ENCODE measurements at places on chromosomes 13 and 19.

GRCh38 chr13:72760189-72760588 lies 21.5 kb downstream of the DIS3 start:
- no peak for DNase-seq

DNA sequence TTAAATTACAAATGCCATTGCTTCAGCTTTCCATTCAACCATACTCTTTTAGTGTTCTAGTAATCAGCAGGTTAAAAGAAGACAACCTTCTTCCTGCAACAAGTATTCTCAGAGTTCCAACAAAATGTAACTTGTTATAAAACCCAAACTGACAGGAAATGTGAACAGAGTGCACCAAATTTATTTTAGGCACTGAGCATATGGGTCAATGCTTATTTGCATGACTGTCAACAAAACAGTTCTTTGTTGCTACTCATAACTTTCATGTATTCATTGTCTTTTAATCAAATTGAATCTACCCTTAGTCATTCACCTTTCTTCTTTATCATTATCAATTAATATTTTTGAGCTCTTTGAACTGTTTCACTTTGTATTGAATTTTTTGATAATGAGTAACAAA lies 554.1 kb downstream of the DACH1 start:
- no peak for DNase-seq

DNA sequence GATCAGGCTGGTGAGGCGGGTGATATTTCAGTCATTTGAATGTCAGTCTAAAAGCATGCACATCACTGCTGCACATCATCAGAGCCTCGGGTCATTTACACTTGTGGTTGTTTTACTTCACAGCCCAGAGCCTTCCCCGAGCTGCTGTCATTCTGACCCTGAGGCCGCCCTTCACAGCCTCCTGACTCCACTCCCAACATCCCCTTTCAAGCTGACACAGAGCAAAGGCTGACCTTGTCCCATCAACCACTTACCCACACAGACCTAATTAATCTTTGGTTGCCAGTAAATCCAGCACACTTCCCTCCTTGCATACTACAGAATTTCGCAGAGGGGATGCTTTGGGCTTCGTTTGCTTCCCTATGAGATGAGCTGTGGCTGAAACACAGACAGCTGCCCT lies 528.1 kb downstream of the DIAPH3 start:
- no peak for DNase-seq

DNA sequence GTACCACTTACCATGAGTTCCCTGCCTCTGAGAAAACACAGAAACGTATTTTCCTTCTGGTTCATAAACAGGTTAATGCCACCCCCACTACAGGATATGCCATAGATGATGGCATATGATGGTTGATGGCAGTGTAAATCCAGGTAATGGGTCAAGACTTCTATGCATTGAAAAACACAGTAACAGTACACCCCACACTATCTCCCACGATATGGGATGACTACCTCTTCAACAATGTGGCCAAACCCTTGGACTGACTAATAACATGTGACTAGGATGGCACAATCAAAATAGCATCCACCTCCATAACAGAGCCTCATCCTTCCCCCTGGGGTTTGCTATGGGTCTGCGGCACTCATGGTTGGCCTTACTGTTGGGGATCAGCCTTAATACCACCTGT lies 22.0 kb downstream of the ZNF235 start:
- no peak for DNase-seq

- DNase-seq = no peak
These were observed 20.5 kb downstream of the PPP5C start for GRCh38 chr19:46367426-46367825.

DNA sequence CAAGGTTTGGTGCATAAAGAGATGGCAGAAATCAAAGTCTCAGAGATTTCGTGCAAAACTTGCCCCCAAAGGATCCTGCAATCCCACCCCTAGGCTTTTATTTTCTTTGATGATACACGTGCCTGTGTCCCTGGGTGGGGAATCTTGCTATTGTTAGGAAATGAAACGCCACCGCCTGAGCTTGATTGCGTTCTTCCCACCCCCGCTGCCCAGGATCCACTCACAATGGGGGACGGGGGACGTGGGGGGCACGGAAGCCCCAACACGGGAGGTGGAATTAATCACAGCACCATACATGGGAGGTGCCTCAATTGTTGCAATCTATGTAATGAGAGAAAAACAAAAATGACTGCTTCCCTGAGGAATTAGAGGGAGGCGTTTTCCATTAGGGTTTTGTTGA lies 39.6 kb downstream of the ZNRF4 start:
- no peak for DNase-seq

GRCh38 chr13:41453620-41454019 lies 3.7 kb upstream of the RGCC start:
- no peak for DNase-seq

GRCh38 chr13:106529415-106530170 lies 5.9 kb downstream of the EFNB2 start:
- DNase-seq = no peak

DNA sequence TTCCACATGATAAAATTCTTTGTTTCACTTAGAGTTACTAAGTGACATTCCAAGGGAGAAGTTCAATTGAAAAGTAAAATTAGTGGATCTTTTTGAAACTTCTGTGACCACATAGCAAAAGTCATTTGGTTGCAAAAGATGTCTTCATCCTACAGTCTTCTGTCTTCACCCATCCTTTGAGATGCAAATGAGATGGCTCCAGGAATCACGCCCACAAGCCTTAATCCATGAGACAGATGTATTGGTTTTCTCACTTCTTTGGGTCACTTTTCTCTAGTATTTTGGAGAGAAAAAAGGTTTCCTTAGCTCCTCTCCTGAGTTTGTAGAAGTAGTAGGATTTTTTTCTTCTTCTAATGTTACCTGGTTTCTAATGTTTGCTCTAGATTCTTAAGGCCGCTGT lies 259.5 kb upstream of the SLC10A2 start:
- DNase-seq = no peak
